ENCODE measurements at places on chromosomes 7 and 10.

DNA sequence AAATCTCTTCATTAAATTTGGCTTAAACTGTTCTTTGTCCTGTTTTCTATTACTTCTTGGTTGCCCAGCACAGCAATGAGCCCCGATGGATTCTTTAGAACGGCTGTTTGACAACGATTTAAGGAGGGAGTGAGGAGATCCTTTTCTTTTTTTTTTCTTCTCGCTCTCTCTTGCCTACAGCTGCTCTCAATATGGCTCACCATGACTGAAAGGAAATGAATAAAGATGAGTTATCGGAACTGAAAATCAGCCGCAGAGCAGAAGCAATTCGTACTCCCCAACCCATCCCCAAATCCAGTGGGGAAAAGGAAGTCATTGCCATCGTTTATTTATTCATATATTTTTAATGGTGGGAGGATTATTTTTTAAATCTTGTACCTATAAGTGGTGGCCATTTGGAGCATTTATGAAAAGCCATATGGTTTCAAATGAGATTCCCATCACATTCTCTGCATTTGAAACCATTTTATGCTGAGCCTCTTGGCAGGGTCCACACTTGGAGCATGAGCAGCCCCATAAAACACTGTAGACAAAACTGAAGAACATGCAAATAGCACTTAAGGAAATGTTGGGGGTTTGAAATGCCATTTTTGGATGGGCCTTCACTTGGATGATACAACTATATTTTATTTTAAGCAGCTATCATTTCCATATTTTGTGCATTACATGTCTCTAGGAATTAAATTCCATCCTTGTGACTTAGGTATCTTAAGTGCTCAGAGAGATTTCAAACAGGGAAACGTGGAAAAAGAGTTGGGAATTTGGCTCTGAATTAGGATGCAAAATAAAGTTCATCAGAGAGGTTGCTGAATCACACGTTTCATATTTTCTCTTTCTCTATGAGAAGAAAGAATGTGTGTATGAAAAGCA, 107.7 kb upstream of the FZD1 start:
- no peak for DNase-seq

GRCh38 chr10:59968705-59969104, 62.3 kb upstream of the CCDC6 start:
- DNase-seq: no peak

DNA sequence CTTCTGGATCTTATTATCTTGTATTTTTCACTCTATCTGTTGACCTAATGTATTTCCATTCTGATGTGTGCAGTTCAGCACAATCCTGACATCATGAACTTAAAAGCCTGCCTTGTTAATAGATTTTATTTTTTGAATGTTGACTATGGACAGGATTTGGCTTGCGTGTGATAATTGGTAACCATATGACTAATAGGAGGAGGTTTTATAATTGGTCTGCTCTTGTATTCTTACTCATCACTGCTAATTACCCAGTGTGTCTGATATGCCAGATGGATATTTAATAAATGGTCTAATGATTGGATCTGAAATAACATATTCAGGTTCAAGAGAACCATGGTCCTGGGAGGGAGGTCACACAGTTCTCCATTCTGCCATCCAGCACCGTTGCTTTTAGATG, 45.9 kb downstream of the MTURN start:
- no peak for DNase-seq

- no peak for DNase-seq
Measured at GRCh38 chr10:480928-481552, 208.4 kb downstream of the DIP2C start.

- DNase-seq: peak; percentile 74
Measured at GRCh38 chr7:74174606-74175082, 488 bp downstream of the EIF4H start.

GRCh38 chr10:75014516-75015230, 96.8 kb upstream of the SAMD8 start:
- DNase-seq: no peak

DNA sequence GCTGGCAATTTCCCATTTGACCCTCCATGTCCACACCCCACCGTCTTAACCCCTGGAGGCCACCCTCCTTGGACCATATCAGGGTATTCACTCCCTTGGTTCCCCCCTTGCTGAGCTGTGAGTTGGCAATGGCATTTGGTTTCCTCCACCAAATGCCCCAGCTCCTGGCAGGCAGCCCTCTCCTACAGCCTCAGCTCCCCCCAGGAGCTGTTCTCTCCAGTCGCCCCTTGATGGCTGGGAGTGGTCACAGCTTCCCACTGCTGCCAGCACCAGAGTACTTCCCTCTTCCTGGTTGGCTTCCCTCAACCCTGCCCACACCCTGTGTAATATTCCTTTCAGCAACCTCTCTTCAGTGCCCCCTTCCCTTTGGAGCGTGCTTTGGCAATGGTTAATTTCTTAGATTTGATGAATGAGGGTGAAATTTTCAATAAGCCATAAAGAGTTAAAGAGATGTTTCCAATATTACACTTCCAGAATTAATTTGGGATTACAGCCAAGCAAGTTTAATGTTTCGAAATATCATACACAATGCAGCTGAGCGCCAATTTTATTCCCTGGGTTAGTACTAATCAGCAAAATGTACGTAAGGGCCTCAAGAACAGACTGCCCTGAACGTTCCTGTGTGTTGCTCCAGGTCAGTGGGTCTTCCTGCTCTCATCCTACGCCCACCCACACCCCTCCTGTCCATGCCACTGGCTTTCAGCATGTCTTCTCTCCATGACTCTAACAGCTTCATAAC, 207.1 kb upstream of the NFE2L3 start:
- DNase-seq: no peak

DNA sequence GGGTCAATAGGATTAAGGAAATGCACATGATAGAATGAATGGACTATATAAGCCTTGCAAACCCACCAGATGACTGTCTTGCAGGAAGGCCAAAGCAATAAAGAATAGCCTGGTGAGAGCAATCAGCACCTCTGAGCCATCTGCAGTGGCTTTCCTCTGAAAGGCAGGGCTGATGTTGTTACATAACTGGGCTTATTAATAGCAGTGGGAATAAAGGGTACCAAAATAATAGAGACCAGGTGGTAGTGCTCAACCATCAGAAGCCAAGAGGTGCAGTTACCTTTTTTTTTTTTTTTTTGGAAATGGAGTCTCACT, 16.8 kb upstream of the VPS26A start:
- no peak for DNase-seq

All from left forelimb (tissue), 1 donor.